ENCODE measurements at places on chromosomes 11 and 22.

GRCh38 chr11:17810746-17811145, 76.2 kb downstream of the KCNC1 start:
- no peak for DNase-seq

- DNase-seq: no peak
Measured at GRCh38 chr22:48741540-48741939, 1086.1 kb downstream of the BRD1 start.

- DNase-seq: no peak
Measured at GRCh38 chr11:126722956-126723664, 277.5 kb downstream of the KIRREL3 start.

DNA sequence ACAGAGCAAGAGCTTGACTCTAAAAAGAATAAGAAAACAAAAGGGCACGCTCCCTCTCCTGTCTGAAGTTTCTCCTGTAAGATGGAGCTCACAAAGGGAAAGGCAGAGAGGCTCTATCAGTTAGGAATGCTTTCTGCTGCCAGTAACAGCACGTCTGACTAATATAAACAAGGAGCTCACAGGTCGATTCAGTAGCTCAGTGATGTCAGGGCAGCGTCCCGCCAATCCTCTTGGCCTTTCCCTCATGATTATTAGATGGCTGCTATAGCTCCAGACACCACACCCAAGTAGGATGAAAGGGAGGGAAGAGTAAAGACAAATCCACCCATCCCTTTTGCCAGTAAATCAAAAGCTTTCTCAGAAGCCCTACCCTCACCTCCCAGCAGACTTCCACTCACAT, 51.3 kb upstream of the HMGXB4 start:
- no peak for DNase-seq

GRCh38 chr22:43226377-43227238, 39.7 kb upstream of the TTLL12 start:
- DNase-seq: no peak

DNA sequence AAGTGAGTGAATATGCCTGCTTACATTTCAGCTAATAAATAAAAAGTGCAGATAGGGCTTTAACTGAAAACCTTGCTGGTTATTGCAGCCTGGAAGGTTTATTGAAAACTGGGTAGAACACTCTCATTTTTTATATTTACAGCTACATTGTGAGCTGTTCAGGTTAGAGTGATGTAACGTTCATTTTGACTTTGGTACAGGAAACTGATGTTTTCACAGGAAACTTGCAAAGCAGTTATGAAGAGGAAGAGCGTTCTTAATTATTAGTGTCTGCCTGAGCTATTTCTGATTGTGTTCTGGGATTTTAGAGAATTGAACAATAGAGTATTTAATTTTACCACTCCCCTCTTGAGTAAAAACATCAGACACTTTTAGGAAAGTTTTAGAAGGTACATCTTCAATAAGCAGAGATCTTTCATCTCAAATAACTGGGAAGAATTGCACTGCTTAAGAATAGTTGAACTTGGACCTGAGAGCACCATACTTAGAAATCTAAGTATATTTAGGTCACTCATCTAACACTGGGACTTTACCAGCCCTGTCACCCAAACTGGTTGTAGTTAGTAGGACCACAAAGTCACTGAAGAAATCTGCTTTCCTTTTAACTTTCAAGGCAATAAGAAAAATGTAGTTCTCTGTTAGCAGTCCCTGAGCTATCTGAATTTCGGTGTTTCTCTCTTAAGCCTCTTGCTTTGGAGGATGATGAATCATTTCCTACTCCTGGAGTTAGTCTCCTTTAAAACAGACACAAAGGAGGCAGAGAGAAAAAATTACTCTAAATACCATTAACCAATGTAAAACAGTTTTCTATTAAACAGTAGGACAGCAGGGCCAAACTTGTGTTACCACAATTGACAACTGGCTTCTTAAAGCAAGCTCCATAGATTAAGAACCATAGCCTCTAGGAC, 128.6 kb upstream of the DDI1 start:
- no peak for DNase-seq

- DNase-seq: no peak
Measured at GRCh38 chr11:79098146-79098545, 342.7 kb downstream of the TENM4 start.

GRCh38 chr22:39251762-39252460, 7.1 kb upstream of the PDGFB start:
- no peak for DNase-seq

DNA sequence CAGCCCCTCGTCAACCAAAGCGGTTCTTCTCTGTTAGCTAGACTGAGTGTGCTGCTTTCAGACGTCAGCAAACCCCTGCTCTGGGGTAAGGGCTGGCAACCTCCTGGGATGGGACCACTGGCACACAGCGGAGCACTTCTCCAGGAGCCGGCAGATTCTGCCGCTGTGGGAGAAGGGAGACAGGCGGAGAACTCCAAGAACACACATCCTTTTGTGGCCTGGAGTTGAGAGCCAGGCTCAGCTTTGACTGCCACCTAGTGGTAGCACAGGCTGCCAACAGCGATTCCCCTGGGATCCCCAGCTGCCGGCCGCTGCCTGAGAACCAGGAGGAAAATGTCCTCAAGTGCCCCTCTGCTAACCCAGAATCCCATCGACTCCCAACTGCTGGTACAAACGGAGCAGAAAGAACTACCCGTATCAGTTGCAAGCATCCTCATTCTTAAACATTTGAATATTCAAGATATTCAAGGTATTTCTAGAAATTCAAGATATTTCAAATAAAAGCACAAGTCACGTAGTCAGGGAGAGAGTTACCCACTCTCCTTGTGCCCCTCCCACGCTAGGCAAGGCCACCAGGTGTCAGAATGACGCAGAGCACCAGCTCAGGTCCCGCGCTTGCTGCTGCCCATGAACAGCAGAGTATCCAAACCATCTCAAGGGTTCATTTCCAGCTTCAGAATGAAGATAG, 4.9 kb downstream of the LTO1 start:
- DNase-seq: peak; percentile 15

GRCh38 chr22:31229402-31230079, 17.4 kb downstream of the LIMK2 start:
- no peak for DNase-seq

DNA sequence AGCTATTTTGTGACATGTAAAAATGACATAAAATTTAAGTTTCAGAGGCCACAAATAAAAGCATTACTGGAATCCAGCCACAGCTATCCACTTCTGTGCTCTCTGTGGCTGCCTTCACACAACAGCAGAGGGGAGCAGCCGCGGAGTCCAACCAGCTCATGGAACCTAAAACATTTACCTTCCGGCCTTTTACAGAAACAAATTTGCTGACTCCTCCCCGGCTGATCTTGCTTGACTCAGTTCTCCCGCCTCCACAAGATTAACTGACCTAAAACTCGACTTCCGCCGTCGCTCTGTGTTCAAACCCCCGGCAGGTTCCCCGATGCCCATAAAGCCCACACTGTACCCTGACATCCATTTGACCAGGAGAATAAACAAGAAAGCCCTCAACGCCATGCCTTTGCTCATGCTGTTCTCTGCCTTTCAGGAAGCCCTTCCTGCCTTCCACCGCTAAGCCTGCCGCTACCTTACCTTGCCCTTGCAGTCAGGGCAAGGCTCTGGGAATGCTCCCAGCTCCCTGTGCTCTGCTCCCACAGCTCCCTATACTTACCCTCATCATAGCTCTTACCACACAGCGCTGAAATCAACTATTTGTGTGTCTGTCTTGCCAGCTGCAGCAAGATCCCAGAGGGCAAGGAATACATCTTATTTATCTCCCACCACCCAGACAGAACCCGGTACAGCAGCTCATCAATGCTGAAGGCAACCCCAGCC, 35.4 kb downstream of the MICAL3 start:
- no peak for DNase-seq

GRCh38 chr11:20160425-20161229, at the start of gene DBX1:
Gene DBX1 (minus strand): TSS chr11:20160475. CDS start chr11:20160324, 151 bp downstream.
- DNase-seq: no peak
